ENCODE measurements at places on chromosomes 11 and 22.

- no peak for DNase-seq
Observed at GRCh38 chr11:135008001-135008405, 596.0 kb upstream of the B3GAT1 start.

- no peak for DNase-seq
Observed at GRCh38 chr11:123069908-123070821, 8.2 kb upstream of the HSPA8 start.

GRCh38 chr11:118915941-118916841 lies 9.5 kb downstream of the BCL9L start:
- DNase-seq: no peak

DNA sequence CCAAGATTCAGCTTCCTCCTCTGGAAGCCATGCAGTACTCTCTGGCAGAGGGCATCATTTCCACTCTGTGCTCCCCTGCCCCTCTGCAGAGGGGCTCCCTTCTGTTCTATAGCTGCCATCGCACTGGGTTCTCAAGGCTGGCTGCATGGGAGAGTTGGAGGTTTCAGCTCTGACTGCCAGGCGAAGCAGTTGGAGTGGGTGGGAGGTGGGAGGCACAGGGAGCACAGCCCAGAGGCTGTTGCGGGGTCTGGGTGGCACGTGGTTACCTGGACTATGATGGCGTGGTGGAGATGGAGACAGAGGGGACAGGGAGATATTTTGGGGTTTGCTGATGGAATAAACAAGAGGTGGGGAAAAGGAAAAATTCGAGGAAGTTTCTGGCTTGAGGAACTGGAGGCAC lies 4.8 kb downstream of the PMM1 start:
- DNase-seq: no peak

DNA sequence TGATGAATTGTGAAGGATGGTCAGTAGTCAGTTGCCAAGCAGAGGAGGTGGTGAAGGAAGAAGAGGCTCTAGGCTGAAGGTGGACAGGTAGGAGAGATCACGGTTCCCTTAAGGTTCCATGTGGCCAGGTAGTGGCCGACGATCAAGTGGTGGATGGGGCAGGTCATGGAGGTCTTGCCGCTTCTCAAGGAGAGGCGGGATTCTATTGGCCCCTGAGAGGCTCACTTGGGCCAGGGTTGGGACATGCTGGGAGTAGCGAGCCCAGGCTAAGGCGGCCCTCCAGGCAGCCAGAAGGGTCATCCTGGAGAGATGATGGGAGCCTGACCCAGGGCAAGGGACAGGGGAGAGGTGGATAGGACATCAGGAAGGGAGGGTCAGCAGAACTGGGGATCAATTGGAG lies 20.9 kb upstream of the TMPRSS4 start:
- DNase-seq: no peak

- DNase-seq: no peak
Observed at GRCh38 chr22:45511847-45512261, 9.2 kb downstream of the FBLN1 start.

Data from HCT116 (cell line).